Motor neuron (in vitro differentiated cells): ENCODE measurements at places on chromosomes 3 and 15. TPM values are rescaled to one million over a fixed set of nuclear protein-coding genes. Genes with fewer than 3 reads are reported as not detected.

Gene BSN
- 0.27 and 0.31 TPM in 2 replicates for total RNA-seq

Gene CHST2
- total RNA-seq: 91.7 and 96.3 TPM in 2 replicates

Gene PLA2G4E
- total RNA-seq: 0.10 and 0.52 TPM in 2 replicates

Gene TMEM42
- total RNA-seq: 29.1 and 30.6 TPM in 2 replicates

Gene SV2B
- 4.6 and 5.1 TPM in 2 replicates for total RNA-seq

Gene LHFPL4
- total RNA-seq: 8.0 and 10.5 TPM in 2 replicates

Gene GTPBP8
- total RNA-seq: 22.7 and 23.8 TPM in 2 replicates

Gene ADAMTS7
- 5.8 and 6.5 TPM in 2 replicates for total RNA-seq

Gene PTX3
- total RNA-seq: 14.8 and 19.2 TPM in 2 replicates

Gene LXN
- 0.37 and 0.67 TPM in 2 replicates for total RNA-seq

Gene DAZL
- total RNA-seq: not detected in 2 replicates

Gene CYP11A1
- total RNA-seq: not detected in 2 replicates

Gene KLHL40
- total RNA-seq: 0.15 TPM in 1 of 2 replicates, not detected in the other

Gene STRIT1
- 0.22 and 0.81 TPM in 2 replicates for total RNA-seq

Gene MUC4
- 0.63 and 0.73 TPM in 2 replicates for total RNA-seq

Gene ROPN1
- total RNA-seq: 1.8 TPM in 1 of 2 replicates, not detected in the other

Gene CCDC54
- 0.24 TPM in 1 of 2 replicates, not detected in the other for total RNA-seq

Gene ICE2
- total RNA-seq: 27.1 and 28.4 TPM in 2 replicates

Gene MUC13
- total RNA-seq: not detected in 2 replicates

Gene NPAP1
- total RNA-seq: 0.15 and 0.21 TPM in 2 replicates

Gene NDN
- total RNA-seq: 2.6 and 2.7 TPM in 2 replicates

Gene TMEM266
- 1.3 and 1.4 TPM in 2 replicates for total RNA-seq

Gene PCOLCE2
- 3.2 and 5.4 TPM in 2 replicates for total RNA-seq

Gene SLC22A13
- total RNA-seq: 1.0 and 1.1 TPM in 2 replicates

Gene CHRNA5
- 3.3 and 7.6 TPM in 2 replicates for total RNA-seq

Gene C3orf80
- 3.5 and 3.9 TPM in 2 replicates for total RNA-seq

Gene ANKRD63
- total RNA-seq: 1.0 TPM in 1 of 2 replicates, not detected in the other

Gene ERICH6
- 1.0 TPM in 1 of 2 replicates, not detected in the other for total RNA-seq

Gene FEM1B
- total RNA-seq: 48.7 and 50.7 TPM in 2 replicates

Gene RLBP1
- not detected in 2 replicates for total RNA-seq

Gene CLDN18
- 0.21 and 0.23 TPM in 2 replicates for total RNA-seq

Gene NR1I2
- total RNA-seq: 0.14 and 0.33 TPM in 2 replicates

Gene FHIT
- total RNA-seq: 8.6 and 16.0 TPM in 2 replicates

Gene MKRN3
- 33.3 and 37.0 TPM in 2 replicates for total RNA-seq

Gene PRSS50
- not detected in 2 replicates for total RNA-seq

Gene SCG3
- 53.3 and 53.6 TPM in 2 replicates for total RNA-seq

Gene MYO5A
- total RNA-seq: 8.3 and 9.1 TPM in 2 replicates

Gene GATA2
- 1.3 and 1.4 TPM in 2 replicates for total RNA-seq

Gene FBXO40
- 0.08 and 0.14 TPM in 2 replicates for total RNA-seq

Gene ZNF80
- total RNA-seq: 0.29 and 0.57 TPM in 2 replicates

Gene GRIP2
- total RNA-seq: 4.6 TPM in 2 replicates

Gene ISG20
- total RNA-seq: 4.4 and 12.9 TPM in 2 replicates

Gene CAV3
- total RNA-seq: 0.33 and 0.53 TPM in 2 replicates

Gene DTX3L
- 0.11 and 0.19 TPM in 2 replicates for total RNA-seq
